ENCODE measurements at places on chromosomes 4 and X.

- no peak for DNase-seq
Measured at GRCh38 chrX:16930392-16930791, 16.1 kb upstream of the REPS2 start.

- DNase-seq: no peak
Measured at GRCh38 chr4:7328913-7329638, 105.7 kb downstream of the PSAPL1 start.

GRCh38 chr4:133178956-133179355, 29.9 kb downstream of the PCDH10 start:
- no peak for DNase-seq

GRCh38 chrX:16825264-16826035, 39.2 kb downstream of the TXLNG start:
- DNase-seq: no peak

- DNase-seq: no peak
Measured at GRCh38 chrX:115322375-115322774, 32.9 kb downstream of the LUZP4 start.

DNA sequence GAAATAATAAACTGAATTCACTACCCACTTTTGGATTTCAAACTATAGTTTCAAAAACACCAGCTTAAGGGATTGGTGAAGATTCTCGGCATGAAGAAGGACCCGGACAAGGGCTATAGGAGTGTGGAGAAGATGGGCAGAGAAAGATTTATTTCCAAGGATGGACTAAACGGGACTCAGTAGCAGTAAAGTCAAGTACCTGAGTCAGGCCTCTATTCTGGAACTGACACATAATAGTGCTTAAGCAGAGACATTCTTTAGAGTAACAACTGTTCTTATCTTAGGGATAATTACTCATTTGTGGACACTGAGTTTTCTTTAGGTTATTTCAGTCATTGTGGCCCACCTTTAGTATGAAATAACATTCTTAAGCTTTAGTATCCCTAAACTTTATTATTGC, 134.6 kb downstream of the GATB start:
- DNase-seq: no peak

DNA sequence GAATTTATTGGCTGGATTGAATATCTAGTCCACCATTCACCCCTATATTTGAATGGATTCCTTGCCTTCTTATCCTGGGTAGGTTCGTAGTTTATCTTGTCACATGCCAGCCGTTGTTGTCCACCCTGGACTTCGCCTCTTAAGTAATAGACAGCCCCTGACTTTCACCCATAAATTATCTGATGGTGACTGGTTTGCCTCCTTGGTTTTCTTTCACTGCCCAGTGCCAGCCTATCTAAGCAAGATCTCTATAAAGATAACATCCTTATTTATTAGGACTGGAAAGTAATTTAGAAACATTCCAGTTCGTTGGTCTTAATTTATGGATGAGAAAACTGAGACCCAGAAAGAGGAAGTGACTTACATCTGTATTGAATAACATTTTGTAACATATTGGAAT, 410.3 kb downstream of the RPA4 start:
- DNase-seq: no peak

GRCh38 chrX:14698790-14699189, 169.5 kb downstream of the GLRA2 start:
- DNase-seq: no peak

GRCh38 chr4:138217567-138217966, 24.6 kb downstream of the SLC7A11 start:
- DNase-seq: no peak

DNA sequence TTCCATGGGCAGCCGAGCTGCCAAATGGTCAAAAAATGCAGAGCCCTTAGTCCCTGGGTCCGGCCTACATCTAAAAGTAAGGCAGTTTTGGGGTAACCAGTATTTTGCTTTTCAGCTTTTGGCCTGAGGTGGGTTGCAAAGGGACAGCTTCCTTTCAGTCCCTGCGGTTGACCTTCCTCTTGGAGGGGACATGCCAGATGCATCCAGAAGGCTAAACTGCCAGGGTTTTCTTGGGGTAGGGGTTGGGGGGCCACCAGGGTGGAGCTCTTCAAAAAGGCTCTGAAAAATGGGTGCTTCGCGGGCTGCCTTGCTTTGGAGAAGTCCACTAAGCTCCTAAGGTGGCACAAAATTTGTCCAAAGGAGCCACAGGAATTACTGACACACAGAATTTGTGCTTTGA, 120.7 kb downstream of the UBE2K start:
- DNase-seq: no peak

DNA sequence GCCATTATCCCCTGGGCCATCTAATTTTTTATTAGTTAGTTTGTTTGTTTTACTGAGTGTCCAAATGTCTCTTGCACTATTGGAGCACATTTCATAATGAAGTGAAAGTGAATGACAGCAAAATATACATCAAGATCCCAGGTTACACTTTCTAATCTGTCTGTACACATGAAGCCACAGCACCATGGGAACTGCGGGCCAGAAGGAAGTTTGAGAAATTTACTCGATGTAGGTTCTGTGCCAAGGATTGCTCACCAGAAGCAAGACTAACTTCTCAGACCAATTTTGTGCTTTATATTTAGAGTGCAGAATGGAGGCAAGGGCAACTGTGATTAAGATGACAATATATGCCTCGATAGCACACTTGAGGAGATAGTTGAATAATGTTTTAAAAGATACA, 258.0 kb downstream of the COL25A1 start:
- DNase-seq: no peak

DNA sequence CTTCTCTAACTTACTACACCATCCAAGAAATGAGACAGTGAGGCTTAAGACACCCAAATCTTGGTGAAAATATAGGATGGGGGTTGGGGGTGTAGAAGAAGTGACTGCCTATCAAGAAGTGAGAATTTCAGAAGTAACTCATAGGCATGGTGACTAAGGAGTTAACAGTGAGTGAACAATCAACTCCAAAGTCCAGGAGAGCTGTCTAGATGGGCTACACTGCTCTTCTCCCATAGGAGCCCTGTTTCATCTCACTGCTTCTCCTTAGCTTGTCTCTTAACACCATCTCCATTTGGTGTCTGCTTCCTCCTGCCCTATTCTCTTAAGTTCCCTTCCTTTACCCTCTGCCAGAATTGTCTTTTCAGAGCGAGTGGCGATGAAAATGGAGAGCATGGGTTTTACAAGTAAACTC, 22.7 kb downstream of the FABP2 start:
- no peak for DNase-seq

DNA sequence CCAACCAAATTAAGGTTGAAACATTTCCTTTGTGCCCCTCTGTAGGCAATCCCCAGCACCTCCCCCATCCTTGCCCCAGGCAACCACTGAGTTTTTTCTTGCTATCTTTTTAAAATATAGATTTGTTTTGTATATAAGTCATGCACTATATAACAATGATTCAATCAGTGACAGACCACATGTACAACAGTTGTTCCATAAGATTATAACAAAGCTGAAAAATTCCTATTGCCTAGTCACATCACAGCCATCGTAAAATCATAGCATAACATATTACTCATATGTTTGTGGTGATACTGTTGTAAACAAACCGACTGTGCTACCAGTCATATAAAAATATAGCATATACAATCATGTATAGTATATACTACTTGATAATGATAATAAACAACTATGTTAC, 211.9 kb upstream of the NRK start:
- DNase-seq: no peak

- no peak for DNase-seq
Measured at GRCh38 chr4:143341186-143341755, 4.6 kb downstream of the GAB1 start.

GRCh38 chr4:147418226-147418625, 62.7 kb upstream of the EDNRA start:
- no peak for DNase-seq

- DNase-seq: no peak
Measured at GRCh38 chrX:119121341-119121740, 6.3 kb downstream of the KIAA1210 start.

DNA sequence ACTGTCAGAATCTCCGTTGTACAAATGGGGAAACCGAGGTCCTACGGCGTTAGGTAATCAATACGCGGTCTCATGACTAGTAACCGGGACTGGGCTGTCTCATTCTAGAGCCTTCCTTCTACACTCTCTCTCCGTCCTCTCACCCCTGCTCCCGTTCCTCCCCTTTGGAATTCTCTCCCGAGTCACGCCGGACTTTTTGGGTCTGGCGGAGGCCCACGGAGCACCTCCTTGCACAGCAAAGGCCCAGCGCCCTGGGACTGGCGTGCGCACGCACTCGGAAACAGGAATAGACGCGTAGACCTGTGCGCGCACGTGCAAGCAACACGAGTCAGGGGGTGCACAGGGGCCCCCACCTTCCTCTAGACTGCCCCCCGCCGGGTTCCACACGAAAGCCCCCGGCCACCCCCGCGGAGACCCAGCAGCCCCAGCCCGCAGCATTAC, 361 bp downstream of the QDPR start:
- DNase-seq: peak; percentile 47

DNA sequence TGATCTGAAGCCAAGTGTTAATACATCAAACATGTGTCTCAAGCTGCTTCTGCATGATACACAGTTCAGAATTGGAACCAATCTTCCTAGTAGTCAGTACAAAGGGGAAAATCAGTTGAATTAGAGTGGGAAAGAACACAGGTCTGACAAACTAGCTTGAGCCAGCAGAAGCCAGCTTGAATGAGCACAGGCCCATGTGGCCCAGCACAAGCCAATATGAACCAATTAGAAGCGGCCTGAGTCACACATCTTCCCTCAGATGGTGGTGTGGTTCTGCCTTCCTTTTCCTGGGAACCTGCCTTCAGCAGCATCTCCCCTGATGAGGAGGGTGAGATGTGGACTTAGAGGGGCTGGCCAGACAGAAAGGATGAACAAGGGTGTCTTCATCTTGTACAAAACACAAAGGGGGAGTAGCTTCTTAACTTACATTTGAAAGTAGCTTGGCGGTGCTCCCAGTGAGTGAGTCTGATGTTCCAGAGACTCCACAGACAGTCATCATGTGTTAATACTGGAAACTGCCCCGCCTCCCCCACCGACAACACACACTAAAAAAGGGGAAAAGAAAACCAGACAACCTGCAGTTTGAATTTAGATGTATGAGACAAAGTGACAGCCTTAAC, 72.0 kb downstream of the FRMPD4 start:
- no peak for DNase-seq

DNA sequence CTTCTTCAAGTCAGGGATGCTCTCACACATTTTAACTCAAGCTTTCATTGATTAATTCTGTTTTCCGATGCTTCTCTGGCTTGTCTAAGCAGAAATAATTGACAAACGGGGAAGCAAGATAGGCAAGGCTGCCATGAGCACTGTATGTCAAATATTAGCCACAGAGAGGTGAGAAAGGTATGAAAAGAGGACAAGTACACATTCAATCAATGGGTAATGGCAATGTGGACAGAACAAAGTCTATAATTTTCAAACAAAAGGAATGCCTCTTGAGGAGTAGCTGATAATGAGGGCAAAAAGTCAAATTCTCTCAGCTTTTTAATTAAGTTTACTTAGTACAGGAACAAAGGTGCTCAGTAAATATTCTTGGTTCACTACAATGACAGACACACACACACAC, 19.6 kb downstream of the COX7B2 start:
- DNase-seq: no peak

- DNase-seq: no peak
Measured at GRCh38 chrX:68343551-68343950, 89.7 kb downstream of the OPHN1 start.

GRCh38 chr4:24497221-24497620, 87.1 kb downstream of the DHX15 start:
- DNase-seq: no peak

- no peak for DNase-seq
Measured at GRCh38 chr4:13396161-13396560, 88.0 kb downstream of the RAB28 start.

- peak; percentile 69 for DNase-seq
Measured at GRCh38 chr4:47686294-47686872, 151.5 kb downstream of the CORIN start.

DNA sequence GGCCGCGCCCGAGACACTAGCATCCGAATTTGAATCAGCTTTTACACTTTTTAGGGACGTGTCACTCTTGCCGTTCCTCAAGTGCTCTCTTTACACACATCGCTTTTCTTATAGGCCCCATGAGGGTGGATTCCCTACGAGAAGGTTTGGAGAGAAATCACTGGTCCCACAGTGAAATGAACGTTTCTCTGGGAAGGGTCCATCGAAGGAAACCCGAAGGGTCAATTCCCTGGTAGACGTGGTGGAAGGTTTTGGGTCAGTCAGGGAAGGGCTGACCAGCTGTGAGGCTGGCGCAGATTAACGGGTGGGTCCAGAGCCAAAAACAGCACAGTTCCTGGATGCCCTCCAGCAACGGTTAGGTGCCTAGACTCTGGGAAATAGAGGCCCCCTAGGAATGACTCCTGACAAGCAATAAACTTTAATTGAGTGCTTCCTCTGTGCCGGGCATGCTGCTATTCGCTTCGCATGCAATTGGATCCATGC, 35.9 kb downstream of the ETDC start:
- peak; percentile 33 for DNase-seq

DNA sequence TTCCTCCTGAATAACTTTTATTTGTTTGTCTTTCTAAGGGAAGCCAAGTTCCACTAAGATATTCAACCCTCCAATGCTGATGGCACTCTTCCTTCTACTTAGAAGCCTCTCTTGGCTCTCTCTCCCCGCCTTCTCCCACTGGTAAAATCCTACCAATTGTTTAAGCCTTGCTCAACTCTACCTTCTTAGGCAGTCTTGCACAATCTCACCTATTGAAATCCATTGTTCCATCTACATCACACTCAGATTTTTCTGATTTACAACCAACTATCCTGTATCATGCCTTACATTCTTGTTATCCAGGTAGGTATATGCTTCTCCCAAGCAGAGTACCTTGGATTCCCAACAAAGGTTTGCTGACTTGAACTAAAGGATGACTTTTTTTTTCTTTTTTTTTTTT, 69.1 kb downstream of the NR3C2 start:
- no peak for DNase-seq

GRCh38 chrX:131779306-131779705, 235.4 kb downstream of the OR13H1 start:
- no peak for DNase-seq
